ENCODE measurements at places on chromosomes 13 and 19.
A peak's percentile ranks its signal among the peaks of the same experiment; 100 is the strongest.

- no peak for DNase-seq
Measured at GRCh38 chr13:90477216-90477615, 870.3 kb upstream of the MIR17HG start.

GRCh38 chr19:50745221-50745620 lies 22.1 kb downstream of the CLEC11A start:
- no peak for DNase-seq

DNA sequence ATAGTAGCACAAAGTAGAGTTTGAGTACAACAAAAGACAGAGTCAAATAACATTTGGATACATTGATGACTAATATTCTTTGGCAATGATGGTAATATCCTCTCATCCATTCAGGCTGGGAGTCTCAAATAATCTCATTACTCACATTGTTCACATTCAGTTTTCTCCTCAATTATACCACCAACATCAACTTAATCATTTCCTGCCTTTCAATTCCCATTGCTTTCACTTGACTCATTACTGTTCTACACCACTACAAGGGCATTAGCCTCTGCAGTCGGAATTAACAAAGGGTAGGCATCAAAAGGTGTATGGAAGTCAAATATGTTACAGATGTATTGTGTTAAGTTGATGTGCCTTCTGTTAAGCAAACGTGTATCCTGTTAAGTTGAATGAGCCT lies 518.4 kb upstream of the SLITRK1 start:
- no peak for DNase-seq

GRCh38 chr19:52138278-52138982 lies 1.3 kb downstream of the ZNF616 start:
- no peak for DNase-seq

GRCh38 chr13:28355822-28356371 lies 139.0 kb downstream of the FLT1 start:
- no peak for DNase-seq

DNA sequence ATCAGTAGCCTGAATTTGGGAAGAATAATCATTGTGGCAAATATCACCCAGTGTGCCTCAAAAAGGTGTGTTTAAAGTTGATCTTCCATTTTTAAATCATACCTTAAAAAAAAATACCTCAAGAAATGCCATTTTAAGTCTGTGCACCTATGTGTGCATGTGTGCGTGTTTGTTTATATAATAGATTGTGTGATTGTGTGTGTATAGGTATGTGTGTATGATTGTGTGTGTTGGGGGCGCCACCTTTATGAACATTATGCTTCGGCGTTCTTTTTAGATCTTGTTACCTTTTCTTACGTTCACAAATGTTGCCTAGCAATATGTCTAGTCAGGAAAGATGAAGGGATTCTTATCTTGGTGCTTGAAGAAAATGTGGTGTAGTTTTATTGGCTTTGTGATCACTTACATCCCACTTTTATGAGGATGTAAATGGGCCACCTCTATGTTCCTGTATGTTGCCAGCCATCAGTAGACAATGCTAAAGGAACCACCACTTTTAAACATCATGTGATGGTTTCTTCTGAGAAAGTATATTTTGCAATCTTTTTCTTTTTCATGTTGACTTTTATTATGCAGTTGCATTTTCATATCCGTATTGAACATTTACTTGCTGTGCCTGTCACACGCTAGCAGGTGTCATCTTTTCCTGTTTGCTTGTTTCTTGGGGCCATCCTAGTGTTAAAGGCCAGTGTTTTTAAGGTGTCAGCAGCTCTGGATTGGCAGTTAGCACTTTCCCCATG lies 2.2 kb upstream of the IRS2 start:
- DNase-seq = no peak

DNA sequence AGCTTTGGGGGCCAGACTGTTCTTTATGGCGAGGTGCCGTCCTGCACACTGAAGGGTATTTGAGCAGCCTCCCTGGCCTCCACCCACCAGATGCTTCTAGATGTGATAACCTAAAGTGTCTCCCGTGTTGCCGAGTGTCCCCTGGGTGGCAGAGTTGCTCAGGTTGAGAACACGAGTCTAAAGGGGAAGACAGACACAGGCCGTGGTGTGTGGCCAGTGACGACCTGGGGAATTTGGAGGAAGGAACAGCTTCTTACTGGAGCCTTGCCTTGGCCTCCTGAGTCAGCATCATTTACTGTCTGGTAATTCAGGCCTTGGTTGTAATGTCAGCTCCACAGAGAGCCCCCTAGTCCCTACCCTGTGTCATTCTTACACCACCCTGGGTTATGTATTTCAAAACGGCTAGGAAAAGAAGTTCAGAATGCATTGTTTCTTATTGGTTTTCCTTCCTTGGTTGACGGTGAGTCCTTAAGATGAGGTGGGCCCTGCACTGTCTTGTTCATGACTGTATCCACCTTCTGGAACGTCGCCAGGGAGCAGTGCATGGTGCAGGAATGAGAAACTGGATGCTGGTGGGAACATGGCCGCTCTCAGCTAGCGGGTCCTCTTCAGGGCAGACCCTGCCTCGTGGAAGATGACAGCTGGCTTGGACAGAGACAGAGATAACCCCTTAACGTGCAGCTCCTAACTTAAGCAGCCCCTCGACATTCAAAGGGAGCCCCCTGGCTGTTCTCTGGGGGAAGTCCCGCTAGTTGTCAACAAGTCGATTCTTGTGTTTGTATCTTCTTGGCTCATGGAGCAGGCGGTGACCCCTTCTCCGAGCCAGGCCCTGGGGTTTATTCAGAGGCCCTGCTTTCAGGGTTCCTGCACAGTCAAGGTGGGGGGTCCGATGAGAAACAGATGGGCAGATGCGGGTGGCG lies 7.2 kb downstream of the SIN3B start:
- peak; percentile 9 for DNase-seq

GRCh38 chr13:83215627-83216026 lies 666.6 kb downstream of the SLITRK1 start:
- no peak for DNase-seq

DNA sequence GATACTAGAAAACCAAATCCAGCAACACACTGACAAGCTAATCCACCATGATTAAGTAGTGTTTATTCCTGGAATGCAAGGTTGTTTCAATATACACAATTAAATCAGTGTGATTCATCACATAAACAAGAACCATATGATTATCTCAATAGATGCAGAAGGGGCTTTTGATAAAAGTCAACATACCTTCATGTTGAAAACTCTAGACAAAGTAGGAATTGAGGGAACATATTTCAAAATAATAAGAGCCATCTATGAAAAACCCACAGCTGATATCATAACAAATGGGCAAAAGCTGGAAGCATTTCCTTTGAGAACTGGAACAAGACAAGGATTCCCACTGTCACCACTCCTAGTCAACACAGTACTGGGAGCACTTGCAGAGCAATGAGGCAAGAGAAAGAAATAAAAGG lies 213.6 kb upstream of the CSNK1A1L start:
- DNase-seq = no peak

Measured in CD4-positive, alpha-beta T cell treated with Interleukin-1 beta for 1 hour (primary cell).